WERI-Rb-1 (cell line): ENCODE measurements at places on chromosomes 11 and 22.

- peak; percentile 65 for DNase-seq
These were observed 12.7 kb downstream of the C11orf91 start for GRCh38 chr11:33687733-33688479.

- DNase-seq = peak; percentile 77
These were observed 13.3 kb upstream of the CACNA1I start for GRCh38 chr22:39556970-39557841.

GRCh38 chr11:60711276-60711675, 11.9 kb downstream of the MS4A8 start:
- DNase-seq = no peak

DNA sequence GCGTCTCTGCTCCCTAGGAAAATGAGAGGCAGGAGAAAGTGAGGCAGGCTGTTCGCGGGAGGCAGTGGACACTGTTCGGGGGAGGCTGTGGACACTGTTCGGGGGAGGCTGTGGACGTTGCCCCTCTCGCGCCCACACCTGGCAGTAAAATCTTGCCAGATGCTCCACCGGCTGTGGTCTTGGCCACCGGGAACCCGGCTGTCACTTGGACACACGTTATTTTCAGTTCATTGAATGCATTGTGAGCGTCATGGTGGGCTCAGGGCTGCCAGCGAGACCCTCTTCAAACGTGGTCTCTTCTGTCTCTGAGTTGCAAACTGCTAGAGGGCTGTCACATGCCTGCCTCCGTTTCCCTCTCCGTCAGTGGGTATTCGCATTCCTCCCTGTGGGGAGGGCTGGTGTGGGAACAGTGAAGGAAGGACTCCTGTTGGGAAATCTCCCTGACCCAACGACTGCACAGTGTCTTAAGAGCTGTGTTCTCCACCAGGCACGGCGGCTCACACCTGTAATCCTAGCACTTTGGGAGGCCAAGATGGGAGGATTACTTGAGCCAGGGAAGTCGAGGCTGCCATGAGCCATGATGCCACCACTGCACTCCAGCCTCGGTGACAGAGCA, 1.4 kb downstream of the PRR5 start:
- no peak for DNase-seq

- DNase-seq = no peak
These were observed 38.8 kb upstream of the PHF21A start for GRCh38 chr11:46160100-46160499.

- peak; percentile 35 for DNase-seq
These were observed 170.0 kb upstream of the PDGFD start for GRCh38 chr11:104333977-104334376.

DNA sequence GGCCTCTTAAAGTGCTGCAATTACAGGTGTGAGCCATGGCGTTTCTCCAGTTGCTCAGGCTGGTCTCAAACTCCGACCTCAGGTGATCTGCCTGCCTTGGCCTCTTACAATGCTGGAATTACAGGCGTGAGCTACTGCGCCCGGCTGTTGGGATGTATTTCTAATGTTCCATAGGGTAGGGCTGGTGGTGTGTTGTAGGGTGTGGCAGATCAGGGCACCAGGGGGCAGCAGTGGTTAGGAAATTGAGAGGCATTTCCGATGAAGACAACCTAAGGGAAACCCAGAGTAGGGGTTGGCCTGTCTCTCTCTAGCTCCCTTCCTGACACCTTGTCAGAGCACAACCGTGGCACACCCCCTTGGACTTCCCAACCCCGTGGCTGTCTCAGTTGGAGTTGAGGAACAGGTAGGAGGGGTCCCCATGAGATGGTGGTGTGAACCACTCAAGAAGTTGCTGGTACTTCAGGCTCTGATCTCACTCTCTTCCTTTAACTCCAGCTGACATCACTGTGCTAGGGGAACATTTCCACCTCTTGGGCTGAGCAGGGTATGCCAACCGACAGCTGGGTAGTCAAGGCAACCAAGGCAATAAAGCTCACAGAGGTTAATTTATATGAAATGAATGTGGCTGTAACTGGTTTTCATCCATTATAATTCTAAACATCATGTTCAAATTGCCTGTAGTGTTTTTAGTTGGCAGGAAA, 33.0 kb downstream of the YWHAH start:
- peak; percentile 87 for DNase-seq

- DNase-seq = no peak
These were observed 1.7 kb downstream of the PLEKHB1 start for GRCh38 chr11:73648121-73648520.

- no peak for DNase-seq
These were observed at the start of gene C11orf86 for GRCh38 chr11:66974724-66975404. Gene C11orf86 (plus strand): TSS chr11:66975304. CDS start chr11:66975363, 59 bp downstream.
